ENCODE measurements at places on chromosomes 1 and 21.

DNA sequence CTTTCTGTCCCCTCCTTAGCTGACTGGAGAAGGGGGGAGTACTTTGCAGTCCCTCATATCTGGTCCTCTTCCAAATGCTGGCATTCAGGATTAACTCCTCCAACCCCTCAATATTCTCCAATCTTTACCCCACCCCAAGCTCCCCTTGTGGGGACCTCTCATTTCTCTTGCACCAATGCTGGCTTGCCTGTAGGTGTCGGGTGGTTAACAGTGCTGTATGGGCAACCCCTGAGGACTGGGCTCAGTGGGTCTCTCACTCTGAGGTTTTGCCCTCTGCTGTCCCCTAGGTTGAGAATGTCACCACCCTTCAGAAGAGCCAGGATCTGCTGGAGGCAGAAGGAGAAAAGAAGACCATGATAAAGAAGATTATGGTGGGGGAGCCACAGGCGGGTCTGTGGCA lies 27.0 kb downstream of the MROH7 start:
- DNase-seq, result no peak

- DNase-seq, result no peak
These were observed 10.7 kb downstream of the CDC7 start for GRCh38 chr1:91511386-91511785.

DNA sequence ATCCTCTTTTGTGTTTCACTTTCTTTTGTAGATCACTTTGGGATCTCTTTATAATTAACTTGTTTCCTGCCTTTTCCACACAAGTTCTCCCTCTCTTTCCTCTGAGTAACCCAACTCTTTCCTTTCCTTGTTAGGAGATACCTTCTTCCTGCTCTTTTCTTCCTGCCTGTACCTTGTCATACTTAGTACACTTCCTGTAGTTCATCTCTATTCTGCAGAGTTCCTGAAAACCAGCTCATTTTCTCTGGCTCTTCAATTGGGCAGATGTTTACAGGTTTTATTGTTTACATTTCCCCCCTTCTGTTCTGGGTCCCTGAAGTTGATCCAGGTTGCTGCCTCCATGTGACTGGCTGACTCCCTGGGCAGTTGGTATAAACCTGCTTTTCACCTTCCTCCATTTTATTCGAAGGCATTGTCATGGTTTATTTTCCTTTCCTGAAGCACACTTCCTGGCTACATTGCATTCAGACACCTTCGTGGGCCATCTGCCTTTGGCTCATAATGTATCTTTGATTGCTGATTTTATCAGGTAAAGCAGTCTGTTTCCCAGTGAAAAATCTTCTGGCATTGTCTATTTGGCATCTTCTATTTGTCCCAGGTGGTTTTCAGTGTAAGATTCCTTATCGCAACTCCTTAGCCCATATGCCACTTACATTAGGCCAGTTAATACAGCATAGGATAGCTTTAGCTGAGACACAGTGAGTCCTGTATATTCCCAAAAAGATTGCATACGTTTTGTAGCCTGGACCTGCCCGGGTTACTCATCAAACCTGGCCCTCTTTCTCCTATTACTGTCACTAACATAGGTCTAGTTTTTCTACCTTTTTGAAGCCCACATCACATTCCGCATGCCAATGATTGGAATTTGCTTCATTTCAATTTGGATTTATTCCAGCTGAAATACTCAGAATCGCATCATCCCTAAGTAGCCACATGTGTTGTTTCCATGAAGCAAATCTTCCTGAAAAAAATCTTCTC lies 15.4 kb downstream of the CTH start:
- DNase-seq, result no peak

- no peak for DNase-seq
These were observed 120.0 kb downstream of the TRIM33 start for GRCh38 chr1:114390960-114391359.

DNA sequence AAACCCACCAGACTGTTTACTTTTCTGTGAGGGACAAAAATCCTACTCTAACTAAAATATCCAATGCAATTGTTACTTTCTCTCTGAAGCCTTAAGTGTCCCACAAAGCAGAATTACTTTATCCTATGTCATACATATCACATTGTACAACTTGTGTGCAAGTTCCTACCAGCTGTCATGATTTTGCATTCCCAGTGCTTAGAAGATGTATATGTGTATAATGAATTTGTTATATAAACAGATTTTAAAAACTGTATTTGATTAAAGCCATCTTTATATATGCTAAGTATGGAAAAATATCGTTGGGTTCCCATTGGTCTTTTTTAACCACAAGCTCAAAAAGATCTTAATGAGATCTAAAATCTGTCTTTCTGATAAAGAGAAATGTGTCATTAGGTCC lies 57.0 kb downstream of the DPH5 start:
- no peak for DNase-seq

DNA sequence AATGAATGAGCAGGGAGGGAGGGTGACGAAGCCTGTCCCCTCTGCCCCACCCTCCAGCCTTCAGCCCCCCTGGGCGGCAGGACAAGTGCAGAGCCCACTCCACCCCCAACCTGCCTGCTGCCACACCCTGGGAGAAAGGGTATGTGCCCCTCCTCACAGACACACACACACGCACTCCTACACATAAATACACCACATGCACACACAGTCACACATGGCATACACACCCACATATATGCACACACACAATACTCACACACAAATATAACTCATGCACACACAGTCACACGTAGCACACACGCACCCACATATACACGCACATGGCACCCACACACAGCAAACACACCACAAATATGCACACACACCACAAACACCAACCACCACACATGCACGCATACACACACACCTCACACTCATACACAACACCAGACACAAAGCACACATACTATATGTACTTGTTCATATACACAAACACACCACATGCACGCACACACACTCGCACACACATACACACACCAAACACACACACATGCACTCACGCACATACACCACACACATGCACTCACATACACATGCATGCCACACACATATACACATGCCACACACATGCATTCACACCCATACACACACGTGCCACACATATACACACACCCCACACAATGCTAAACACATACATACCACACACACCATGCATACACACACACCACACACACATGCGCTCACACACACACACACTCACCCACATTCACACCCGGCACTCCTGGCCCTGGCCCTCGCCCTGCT lies 16.4 kb downstream of the ITGB2 start:
- no peak for DNase-seq

DNA sequence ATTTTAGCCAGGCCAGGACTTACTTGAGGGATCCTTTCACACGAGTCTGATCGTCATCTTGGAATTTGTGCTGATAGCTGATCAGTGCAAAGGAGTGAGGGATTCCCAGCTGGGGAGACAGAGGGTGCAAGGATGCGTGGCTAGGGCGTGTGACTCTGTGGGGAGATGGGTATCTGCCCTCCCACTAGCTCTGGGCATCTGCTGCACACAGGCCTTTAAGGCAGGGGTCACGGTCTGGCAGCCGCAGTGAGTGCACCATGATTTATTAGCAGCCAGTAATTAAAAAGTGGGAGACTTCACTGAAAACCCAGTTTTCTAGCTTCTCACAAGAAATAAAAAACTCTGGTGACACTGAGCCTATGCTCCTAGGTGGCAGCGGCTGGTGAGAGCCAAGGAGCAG lies 20.4 kb downstream of the THAP3 start:
- no peak for DNase-seq

DNA sequence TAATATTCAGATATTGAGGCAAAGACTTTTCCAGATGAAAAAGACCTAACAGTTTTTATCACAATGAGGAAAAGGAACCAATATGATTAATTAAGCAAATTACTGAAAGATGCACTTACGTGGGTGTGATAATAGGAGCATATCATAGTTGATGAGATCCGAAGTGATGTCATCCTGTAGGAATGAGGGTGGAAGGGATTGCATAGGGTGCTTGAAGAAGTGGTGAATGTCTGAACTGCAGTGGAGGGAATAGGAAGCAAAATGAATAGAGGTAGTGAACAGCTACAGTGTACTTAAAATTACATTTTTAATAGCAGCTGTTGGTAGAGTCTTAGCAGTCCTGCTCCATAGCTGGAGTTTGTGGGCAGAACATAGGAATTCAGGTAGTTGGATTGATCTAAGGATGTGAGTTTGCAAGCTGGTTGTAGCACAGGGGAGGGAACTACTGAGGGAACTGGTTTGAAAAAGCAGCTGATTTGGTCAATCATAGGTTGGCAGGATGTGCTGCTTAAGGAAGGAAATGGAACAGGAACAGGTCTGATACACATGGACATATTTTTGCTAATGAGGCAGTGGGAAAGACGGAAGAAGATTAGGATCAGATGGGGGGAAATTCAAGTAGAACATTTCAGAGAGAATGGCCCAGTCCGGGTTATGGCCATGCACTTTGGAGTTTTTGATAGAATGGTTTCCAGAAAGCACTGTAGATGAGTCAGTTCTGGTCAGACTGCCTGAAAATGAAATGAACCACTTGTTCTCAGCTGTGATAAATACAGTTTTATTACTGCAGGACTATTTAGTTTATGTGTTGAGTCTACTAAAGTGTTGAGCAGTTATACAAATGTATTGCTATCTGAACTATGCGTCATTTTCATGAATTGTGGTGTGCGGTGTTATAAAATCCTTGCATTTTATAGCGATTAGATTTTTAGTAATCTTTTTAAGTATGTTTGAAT lies 155.8 kb downstream of the RYR2 start:
- DNase-seq, result no peak

DNA sequence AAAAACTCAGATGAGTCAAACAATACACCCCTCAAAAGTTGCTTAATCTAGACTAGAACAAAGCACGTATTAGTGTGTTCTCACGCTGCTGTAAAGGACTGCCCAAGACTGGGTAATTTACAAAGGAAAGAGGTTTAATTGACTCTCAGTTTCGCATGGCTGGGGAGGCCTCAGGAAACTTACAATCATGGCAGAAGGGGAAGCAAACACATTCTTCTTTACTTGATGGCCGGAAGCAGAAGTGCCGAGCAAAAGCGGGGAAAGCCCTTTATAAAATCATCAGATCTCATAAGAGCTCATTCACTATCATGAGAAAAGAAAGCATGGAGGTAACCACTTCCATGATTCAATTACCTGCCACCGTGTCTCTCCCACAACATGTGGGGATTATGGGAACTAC lies 10.1 kb downstream of the JAM2 start:
- no peak for DNase-seq

DNA sequence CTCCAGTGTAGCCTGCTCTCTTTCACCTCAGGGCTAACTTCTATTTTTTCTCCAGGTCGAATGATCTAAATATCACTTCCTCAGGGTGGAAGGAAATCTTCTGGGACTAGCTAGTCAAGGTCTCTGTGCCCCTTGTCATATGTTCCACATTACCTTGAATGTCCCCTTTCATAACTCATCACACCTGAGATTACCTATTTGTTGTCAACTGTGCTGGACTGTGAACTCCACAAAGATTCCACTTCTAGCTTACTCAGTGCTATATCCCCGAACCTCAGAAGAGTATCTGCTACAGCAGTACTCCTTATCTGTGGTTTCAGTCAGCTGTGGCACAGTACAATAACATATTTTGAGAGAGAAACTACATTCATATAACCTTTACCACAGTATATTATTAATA lies 14.6 kb upstream of the SYNJ1 start:
- DNase-seq, result no peak

DNA sequence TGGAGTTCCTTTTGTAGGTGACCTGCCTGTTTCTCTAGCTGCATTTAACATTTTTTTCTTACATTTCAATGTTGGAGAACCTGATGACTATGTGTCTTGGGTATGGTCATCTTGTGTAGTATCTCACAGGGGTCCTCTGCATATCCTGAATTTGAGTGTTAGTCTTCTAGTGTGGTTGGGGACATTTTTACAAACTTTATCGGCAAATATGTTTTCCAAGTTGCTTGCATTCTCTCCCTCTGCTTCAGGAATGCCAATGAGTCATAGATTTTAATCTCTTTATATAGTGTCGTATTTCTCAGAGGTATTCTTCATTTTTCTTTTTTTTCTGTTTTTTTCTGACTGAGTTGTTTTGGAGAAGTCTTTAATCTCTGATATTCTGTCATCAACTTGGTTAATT lies 684.0 kb downstream of the NCAM2 start:
- no peak for DNase-seq

GRCh38 chr1:79588719-79589118 lies 582.2 kb upstream of the ADGRL4 start:
- no peak for DNase-seq

- DNase-seq, result no peak
These were observed 618.3 kb downstream of the SMYD3 start for GRCh38 chr1:245888809-245889208.

- DNase-seq, result no peak
These were observed 4.1 kb downstream of the NUDT17 start for GRCh38 chr1:145849356-145850160.

DNA sequence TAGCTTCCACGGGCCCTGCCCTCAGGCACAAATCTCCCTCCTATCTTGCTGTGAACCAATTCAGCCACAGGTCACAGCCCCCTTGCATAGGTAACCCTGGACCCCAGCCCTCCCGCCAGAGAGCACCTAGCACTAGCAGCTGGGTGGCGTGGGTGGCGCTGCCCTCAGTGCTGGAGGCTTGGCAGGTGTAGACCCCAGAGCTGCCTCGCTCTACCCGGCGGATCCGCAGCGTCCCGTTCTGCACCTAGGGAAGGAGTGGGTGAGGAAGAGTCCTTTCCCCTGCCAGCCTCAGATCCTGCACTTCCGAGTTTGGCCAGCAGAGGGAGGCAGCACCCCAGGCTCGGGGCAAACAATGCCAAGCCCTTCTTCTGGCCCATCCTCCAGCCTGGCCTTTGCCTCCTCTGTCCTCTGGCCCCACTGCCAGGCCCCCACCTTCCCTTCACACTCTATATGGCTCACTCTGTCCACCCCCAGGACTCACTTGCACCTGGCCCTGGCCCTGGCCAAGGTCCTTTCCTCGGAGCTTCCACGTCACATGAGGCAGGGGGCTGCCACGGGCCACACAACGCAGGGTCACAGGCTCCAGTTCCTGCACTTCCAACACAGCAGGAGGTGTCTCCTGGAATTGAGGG lies 9.0 kb downstream of the IGSF9 start:
- DNase-seq, result peak; percentile 28

DNA sequence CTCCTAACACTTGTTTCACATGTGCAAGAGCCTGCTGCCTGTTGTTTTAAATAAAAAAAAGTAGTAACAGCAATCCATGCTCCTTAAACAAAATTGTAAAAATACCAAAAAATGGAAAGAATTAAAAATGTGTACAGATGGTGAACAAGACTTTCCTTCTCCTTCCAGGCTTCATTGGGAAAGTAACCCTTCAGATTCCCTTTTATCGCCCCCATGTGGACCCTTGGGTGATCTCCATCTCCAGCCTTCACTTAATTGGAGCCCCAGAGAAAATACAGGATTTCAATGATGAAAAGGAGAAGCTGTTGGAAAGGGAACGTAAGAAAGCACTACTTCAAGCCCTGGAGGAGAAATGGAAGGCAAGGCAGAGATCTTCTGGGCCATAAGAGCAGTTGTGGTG lies 14.2 kb downstream of the VPS13D start:
- no peak for DNase-seq

GRCh38 chr1:102595106-102595505 lies 513.2 kb downstream of the COL11A1 start:
- DNase-seq, result no peak

DNA sequence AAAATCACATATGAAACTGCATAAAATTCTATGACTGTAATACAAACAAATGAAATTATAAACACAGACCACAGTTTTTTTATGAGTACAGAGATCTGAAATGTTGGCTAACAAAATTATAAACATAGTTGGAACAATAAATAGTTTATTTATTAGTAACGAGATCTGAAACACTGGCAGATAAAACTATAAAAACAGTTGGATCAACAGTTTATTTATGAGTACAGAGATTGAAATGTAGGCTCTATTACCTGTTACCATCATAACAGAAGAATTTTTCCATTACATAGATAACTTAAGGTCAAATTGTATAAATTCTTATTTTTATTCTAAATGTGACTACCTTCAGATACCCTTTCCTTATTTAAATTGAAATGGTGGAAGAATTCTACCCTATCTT lies 14.5 kb downstream of the EYA3 start:
- no peak for DNase-seq
